CD4-positive, alpha-beta T cell treated with Interleukin-17A for 4 hours (primary cell): ENCODE measurements at places on chromosomes 2 and 18.

GRCh38 chr2:237672731-237673129 is 45.3 kb downstream of the LRRFIP1 start:
- DNase-seq = no peak

DNA sequence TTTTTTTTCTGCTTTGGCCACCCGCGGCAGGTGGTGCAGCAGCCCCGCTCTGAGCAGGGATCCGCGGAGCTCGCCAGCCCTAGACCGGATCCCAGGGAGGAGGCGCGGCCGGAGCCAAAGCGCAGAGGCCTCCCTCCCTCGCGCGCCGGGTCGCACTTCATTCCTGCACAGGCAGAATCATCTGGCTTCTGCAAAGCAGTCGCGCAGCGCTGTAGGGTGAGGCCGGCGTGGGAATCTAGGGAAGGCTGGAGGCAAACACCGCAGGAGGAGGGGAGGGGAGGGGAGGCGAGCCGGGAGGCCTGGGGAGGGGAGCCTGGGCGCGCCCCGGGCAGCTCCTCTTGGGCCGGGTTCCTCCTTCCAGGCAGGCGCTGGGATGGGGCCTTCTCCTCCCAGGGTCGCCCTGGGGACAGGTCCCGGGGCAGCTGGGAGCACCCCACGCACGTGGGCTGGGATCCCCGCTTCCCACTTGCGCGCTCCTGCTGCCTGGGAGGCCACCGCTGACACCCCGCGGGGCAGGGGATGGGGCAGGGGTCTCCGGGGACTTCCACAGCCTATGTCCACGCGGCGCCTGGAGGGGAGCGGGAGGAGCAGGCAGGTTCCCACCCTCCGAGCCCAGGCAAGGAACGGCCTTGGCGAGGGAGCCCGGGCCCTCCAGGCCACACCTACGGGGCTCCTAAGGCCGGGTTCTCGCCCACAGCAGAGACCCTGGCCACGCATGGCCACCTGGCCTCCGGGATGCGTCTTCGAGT is 45.0 kb downstream of the MBP start:
- DNase-seq = no peak

DNA sequence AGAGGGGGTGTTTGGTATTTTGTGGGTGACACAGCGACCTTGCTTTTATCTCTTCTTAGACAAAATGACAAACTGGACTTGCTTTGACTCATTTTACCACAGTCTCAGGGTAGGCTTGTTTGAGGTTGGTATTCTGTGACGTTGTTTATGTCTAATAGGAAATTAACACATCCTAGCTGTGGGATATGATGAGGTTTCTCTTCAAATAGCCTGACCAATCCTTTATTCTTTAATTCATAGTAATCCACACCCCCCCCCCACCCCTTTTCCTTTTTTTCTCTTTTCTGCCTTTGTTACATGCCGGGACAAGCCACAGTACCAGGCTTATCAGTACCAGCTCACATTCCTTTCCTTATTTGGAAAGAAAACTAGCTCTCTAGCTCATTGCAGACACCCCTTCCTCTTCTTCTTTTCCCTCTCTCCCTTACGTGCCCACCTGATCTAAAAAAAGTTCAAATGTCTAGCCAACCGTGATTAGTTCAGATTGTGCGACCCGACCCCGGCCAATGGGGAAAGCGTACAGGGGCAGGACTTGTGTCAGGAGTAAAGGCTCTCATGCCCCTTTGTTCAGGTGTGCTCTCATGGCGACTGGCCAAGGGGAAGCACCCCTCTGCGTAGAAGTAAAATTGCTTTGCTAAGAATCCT is 52.2 kb upstream of the PTPRM start:
- DNase-seq = no peak

GRCh38 chr2:101984656-101985055 is 7.1 kb upstream of the IL1R2 start:
- no peak for DNase-seq

GRCh38 chr2:104405623-104406022 is 448.3 kb upstream of the POU3F3 start:
- no peak for DNase-seq

DNA sequence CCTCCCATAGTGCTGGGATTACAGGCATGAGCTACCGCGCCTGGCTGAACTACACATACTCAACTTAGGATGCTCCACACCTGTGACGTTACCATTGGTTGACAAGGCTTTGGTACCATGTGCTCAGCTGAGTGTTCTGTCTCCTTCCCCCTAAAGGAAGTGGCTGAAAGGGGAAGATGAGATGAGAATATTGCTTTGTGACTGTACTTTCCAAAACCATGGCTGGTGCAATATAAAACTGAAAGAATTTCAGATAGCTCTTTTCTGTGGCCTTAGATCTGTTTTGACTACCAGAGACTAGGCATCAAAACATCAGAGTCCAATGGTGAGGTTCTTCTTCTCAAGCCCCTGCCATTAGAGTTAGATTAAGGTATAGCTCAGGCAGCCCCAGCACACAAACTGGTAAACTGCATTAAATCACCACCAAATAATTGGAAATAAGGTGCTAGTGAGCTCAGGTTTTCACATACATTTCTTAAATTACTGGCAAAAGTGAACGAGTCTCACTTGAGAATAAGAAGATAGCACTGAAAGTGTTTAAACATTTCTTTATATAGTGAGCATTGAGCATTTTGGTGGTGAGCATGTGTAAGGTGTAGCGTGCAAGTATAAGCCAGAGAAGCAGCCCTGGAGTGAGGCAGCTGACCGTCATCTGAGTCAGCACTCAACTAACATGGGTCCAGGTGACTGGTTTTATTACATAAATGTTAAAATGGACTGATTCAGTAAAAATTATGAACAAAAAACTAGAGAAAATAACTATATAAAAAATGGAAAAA is 113.5 kb upstream of the FZD5 start:
- no peak for DNase-seq

- DNase-seq = no peak
Measured at GRCh38 chr2:175111200-175111657, 56.8 kb downstream of the ATF2 start.

GRCh38 chr2:67471681-67472080 is 74.5 kb downstream of the ETAA1 start:
- no peak for DNase-seq

DNA sequence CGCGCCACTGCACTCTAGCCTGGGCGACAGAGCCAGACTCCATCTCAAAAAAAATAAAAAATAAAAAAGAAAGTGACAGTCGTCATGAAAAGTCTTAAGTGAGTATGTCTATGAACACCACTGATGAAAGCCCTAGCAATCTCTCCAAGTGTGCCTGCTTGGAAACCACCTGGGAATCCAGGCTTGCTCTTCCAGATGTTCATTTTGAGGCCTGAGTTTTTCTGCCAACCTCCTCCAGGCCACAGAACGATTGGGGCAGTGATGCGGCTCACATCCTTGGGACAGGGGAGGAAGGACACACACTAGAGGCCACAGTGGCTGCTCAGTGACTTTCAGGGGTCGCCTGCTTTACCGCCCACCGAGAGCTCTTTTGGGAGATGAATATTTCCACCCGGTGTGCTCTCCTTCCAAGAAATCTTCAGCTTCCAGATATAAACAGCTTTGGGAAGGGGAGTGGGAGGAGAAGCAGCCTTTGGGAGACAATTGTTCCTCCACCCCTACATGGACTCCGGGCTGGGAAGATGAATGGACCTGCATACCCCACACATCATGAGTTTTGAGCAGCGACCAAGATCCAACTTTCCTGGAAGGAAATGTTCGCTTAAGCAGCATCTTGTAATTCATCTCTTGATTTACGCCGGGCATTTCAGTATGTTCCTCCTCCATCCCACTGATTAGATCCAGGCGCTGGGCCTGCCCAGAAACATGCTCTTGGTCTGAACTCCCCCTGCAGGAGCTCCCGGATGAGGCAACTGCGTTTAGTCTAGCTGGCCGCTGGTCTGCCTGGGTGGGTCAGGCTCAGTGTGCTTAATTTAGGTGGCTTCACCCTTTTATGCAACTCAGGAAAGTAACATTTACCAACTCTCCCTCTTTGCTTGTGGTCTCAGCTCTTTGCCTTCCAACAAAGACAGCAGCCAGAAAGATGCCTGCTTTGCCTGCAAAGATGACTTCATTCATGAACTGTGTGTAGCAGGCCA is 6.2 kb upstream of the ARMC9 start:
- no peak for DNase-seq
